GM12878 (cell line): ENCODE measurements at places on chromosomes 16 and 17.

- DNase-seq = no peak
- peaks cover 10% of the 10 kb centered on the region for H3K4me1 ChIP-seq
- H3K27ac ChIP-seq = no peak overlapping the region
- no peaks in the 10 kb centered on the region for H3K27me3 ChIP-seq
These were observed 107.2 kb downstream of the PITPNC1 start for GRCh38 chr17:67484261-67484660.

GRCh38 chr17:60676758-60677307 lies 818 bp upstream of the BCAS3 start:
- H3K27ac ChIP-seq = peak overlapping the region; percentile 23; the same call in 1 of the 2 replicates
- H3K36me3 ChIP-seq = no peaks in the 10 kb centered on the region
- no peak for DNase-seq
- H3K4me1 ChIP-seq = no peaks in the 10 kb centered on the region

DNA sequence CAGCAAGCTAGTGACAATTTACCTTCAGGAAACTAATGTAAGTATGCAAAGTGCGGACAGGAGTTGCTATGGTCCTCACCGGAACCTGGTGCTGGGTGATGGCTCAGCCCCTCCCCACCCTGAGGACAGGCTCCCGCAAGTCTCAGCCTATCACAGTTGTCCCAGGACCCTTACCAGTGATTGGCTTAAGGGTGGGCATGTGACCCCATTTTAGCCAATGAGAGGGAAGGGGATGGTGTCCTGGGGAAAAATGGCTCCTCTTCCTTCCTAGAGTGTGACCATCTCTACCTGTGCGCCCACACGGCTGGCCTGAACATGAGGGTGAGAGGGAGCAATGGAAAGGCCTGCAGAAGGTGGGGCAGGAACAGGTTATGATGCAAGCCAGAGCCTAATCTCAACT lies 80.4 kb downstream of the C16orf78 start:
- H3K27me3 ChIP-seq = no peaks in the 10 kb centered on the region
- no peaks in the 10 kb centered on the region for H3K4me1 ChIP-seq
- no peak for DNase-seq
- H3K36me3 ChIP-seq = no peaks in the 10 kb centered on the region

DNA sequence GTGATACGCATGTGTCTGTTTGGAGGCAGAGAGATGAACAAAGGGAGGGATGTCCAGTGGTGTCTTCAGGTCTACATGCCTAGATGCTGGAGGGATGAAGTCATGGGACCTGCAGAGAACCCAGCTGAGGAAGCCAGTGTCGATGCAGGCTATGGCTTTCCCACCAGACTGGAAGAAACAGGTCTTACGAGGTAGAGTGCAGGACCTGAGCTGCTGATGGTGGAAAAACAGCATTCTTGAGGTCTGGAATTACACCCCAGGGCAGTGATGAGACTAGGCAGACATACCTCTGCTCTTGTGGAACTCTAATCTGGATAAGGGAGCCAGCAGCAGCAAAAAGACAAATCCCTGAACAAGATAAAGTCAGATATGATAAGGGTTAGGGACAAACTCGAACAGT lies 37.4 kb downstream of the ARSG start:
- no peak overlapping the region for H3K27ac ChIP-seq
- no peaks in the 10 kb centered on the region for H3K27me3 ChIP-seq
- no peak overlapping the region for H3K4me3 ChIP-seq
- no peaks in the 10 kb centered on the region for H3K36me3 ChIP-seq

DNA sequence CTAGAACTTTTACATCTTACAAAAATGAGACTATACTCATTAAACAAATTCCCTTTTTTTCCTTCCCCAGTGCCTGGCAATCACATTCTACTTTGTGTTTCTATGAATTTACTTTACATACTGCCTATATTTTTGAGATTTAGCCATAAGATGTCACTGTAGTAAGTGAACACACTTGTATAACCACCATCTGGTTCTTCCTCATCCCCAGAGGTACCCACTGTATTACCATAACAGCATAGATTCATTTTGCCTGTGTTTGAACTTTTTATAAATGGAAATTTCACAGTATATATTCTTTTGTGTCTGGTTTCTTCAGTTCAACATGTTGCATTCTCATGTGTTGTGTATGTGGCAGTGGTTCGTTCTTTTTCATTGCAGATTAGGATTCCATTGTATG lies 15.8 kb downstream of the CYB5B start:
- H3K36me3 ChIP-seq = no peaks in the 10 kb centered on the region; the same call in 1 of the 2 replicates
- no peak for DNase-seq
- H3K4me1 ChIP-seq = peaks cover 34% of the 10 kb centered on the region
- no peak overlapping the region for H3K27ac ChIP-seq
- no peaks in the 10 kb centered on the region for H3K27me3 ChIP-seq

- no peak overlapping the region for H3K4me3 ChIP-seq
- H3K27ac ChIP-seq = no peak overlapping the region
- H3K4me1 ChIP-seq = no peaks in the 10 kb centered on the region
- H3K27me3 ChIP-seq = no peaks in the 10 kb centered on the region
- DNase-seq = no peak
- H3K36me3 ChIP-seq = no peaks in the 10 kb centered on the region
These were observed 401.6 kb upstream of the CDH11 start for GRCh38 chr16:65523283-65523944.

GRCh38 chr17:8120520-8121406 lies 2.4 kb upstream of the ALOXE3 start:
- peak overlapping the region; percentile 64 for H3K27ac ChIP-seq
- peak; percentile 63 for DNase-seq
- no peaks in the 10 kb centered on the region for H3K36me3 ChIP-seq
- H3K4me1 ChIP-seq = peaks cover 39% of the 10 kb centered on the region

GRCh38 chr17:69954241-69954925 lies 120.6 kb upstream of the KCNJ16 start:
- no peaks in the 10 kb centered on the region for H3K27me3 ChIP-seq
- DNase-seq = no peak
- no peak overlapping the region for H3K4me3 ChIP-seq
- no peak overlapping the region for H3K27ac ChIP-seq

DNA sequence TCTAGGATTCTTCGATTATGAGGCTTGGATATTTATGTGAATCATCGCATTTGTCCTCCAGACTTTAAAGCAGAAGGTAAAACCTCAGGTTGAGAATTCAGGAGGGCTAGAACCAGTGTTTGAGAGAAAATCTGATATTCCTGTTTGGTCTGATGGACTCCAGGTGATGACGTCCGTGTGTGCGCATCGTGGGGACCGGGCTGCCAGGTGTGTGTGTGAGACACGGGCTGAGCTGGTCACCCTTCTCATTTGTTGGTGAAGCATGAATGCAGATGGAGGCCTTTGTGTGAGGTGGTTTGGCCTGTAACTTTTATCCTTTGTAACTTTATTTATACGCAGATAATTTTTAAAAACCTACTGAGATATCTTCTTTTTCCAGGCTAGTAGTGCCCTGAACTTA lies 42.8 kb downstream of the ZNF750 start:
- H3K36me3 ChIP-seq = no peaks in the 10 kb centered on the region
- H3K27me3 ChIP-seq = no peaks in the 10 kb centered on the region

GRCh38 chr17:45895969-45896785 lies 1.8 kb downstream of the MAPT start:
- H3K27ac ChIP-seq = no peak overlapping the region
- H3K4me3 ChIP-seq = no peak overlapping the region
- H3K4me1 ChIP-seq = no peaks in the 10 kb centered on the region
- peaks cover 23% of the 10 kb centered on the region for H3K27me3 ChIP-seq

GRCh38 chr17:80585890-80586845 lies 41.5 kb downstream of the RPTOR start:
- no peak for DNase-seq
- H3K27me3 ChIP-seq = no peaks in the 10 kb centered on the region

GRCh38 chr17:8103549-8103948 lies 14.8 kb downstream of the ALOXE3 start:
- no peaks in the 10 kb centered on the region for H3K27me3 ChIP-seq
- no peak overlapping the region for H3K4me3 ChIP-seq
- no peak overlapping the region for H3K27ac ChIP-seq
- no peaks in the 10 kb centered on the region; the same call in 1 of the 2 replicates for H3K4me1 ChIP-seq
- no peak for DNase-seq

DNA sequence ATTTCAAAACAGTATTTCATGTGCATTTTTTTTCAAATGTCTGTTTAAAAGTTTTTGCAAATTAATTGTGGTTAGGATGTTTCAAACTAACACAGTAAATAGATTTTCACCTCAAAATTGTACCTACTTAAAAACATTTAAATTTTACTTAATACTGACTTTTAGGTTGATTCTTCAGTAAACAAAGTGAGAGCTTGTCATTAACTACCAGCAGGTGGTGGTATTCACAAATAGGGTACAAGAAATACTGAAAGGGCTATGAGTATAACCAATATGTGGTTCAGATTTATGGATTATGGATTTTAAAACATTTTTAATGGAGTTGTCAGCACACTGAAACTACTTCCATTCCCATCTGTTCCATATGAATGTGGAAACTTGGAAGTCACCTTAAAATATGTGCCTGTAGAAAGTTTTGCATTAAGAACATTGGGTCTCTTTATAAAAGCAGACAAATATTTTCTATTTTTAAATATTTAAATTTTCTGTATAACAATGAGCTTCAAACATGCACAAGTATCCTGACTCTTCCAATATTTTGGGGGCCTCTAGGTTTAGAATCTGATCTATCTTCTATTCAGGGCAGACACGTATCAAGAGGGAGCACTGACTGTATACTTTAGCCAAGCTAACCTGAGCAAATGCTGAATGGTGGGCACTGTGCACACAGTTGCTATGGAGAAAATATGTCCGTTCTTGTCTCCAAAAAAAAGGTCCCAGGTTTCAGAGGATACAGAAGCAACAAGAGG lies 155.6 kb downstream of the SNX11 start:
- H3K4me3 ChIP-seq = no peak overlapping the region
- H3K27me3 ChIP-seq = no peaks in the 10 kb centered on the region
- H3K36me3 ChIP-seq = no peaks in the 10 kb centered on the region
- no peak for DNase-seq
- H3K27ac ChIP-seq = no peak overlapping the region

DNA sequence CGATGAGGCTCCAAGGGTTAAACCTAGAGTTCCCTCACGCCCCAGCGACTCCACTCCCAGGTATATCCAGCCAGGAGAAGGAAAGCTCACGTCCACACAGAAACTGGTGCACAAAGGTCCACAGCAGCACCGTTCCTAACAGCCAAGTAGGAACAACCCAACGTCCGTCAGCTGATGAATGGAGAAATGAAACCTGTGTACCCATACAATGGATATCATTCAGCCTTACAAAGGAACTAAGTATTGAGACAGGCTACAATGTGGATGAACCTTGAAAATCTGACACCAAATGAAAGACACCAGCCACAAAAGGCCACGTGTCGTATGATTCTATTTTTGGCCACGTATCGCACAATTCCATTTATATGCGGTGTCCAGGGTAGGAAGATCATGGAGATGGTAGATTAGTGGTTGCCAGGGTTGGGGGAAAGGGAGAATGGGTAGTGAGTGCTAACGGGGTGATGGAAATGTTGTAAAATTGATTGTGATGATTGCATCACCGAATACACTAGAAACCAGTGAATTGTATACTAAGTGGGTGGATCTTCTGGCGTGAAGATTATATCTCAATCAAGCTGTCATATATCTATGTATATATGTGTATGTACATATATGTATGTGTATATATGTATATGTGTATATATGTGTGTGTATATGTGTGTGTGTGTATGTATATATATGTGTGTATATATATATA lies 30.1 kb downstream of the NLRC3 start:
- no peaks in the 10 kb centered on the region; the same call in none of the 2 replicates for H3K36me3 ChIP-seq
- H3K27ac ChIP-seq = no peak overlapping the region
- peaks cover 3% of the 10 kb centered on the region; the same call in 1 of the 2 replicates for H3K4me1 ChIP-seq
- H3K4me3 ChIP-seq = no peak overlapping the region
- no peaks in the 10 kb centered on the region for H3K27me3 ChIP-seq

- no peak overlapping the region for H3K4me3 ChIP-seq
- no peak overlapping the region for H3K27ac ChIP-seq
- no peaks in the 10 kb centered on the region for H3K4me1 ChIP-seq
- no peak for DNase-seq
- no peaks in the 10 kb centered on the region for H3K27me3 ChIP-seq
These were observed 45.6 kb upstream of the IL34 start for GRCh38 chr16:70600730-70601129.

DNA sequence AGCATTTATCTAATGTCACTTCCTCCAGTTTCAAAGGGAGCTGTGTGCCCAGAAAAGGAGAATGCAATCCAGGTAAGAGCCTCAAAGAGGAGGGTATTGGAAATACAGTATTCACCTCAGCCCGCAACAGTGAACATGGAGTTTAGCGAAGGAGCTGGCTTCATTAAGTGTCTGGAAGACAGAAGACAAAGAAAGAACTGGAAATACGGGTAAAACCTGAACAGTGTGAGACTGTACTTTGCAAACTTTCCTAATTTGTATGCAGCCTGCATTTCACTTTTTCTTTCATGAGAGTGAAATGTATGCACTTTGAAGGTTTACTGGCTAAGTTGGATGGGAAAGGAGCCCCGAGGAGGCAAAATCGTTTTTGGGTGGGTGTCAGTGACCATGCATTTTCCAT lies 478.4 kb downstream of the HS3ST3B1 start:
- H3K27me3 ChIP-seq = no peaks in the 10 kb centered on the region
- H3K27ac ChIP-seq = no peak overlapping the region
- DNase-seq = no peak
- no peaks in the 10 kb centered on the region for H3K36me3 ChIP-seq
- no peak overlapping the region for H3K4me3 ChIP-seq
- no peaks in the 10 kb centered on the region for H3K4me1 ChIP-seq

- H3K27ac ChIP-seq = no peak overlapping the region
- H3K4me1 ChIP-seq = no peaks in the 10 kb centered on the region
- no peak for DNase-seq
- H3K27me3 ChIP-seq = no peaks in the 10 kb centered on the region
These were observed 142.3 kb downstream of the PMP22 start for GRCh38 chr17:15122857-15123256.

DNA sequence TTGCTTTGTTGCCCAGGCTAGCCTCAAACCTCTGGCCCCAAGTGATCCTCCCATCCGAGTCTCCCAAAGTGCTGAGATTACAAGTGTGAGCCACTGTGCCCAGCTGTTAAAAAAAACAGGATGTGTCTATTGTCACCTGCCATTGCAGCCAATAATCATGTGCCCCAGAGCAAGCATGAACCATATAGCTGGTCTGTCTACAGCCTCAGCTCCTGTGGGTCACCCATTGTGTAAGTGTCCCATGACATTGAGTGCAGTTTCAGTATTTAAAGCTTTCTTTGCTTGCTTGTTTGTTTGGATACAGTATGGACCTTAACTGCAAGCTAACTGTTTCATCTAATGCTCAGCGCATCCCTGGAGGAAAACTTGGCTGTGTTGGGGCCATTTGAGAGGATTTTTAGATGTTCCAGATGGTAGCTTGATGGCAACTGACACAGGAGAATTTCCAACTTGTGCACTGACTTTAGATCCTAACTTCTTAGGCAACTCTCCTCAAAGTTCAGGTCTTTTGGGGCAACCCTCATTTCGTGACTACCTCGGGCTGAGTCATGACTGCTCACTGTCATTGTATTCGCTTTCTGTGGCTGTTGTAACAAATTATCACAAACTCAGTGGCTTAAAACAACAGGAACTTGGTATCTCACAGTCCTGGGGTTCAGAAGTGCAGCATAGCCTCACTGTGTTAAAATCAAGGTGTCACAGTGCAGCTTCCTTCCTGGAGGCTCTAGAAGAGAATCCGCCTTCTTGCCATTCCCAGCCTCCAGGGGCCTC lies 30.3 kb upstream of the ADORA2B start:
- H3K27me3 ChIP-seq = peaks cover 2% of the 10 kb centered on the region; the same call in 1 of the 2 replicates
- H3K4me1 ChIP-seq = no peaks in the 10 kb centered on the region
- H3K36me3 ChIP-seq = no peaks in the 10 kb centered on the region
- no peak overlapping the region for H3K27ac ChIP-seq
- no peak overlapping the region for H3K4me3 ChIP-seq
